Chondrocyte (in vitro differentiated cells): ENCODE measurements at places on chromosomes 1 and 21. TPM values are rescaled to one million over a fixed set of nuclear protein-coding genes. Genes with fewer than 3 reads are reported as not detected.

RIPPLY3 gene
- total RNA-seq = 0.21 to 0.37 TPM in 2 of 3 replicates, not detected in the other

S100A14 gene
- total RNA-seq = not detected in 3 replicates

KCNK1 gene
- total RNA-seq = 0.24 to 0.37 TPM (median 0.31 TPM) in 3 replicates

TRIM33 gene
- 24.0 to 28.7 TPM (median 24.0 TPM) in 3 replicates for total RNA-seq

WNT3A gene
- total RNA-seq = not detected in 3 replicates

RAB42 gene
- total RNA-seq = 1.3 to 2.6 TPM (median 2.3 TPM) in 3 replicates

CHI3L1 gene
- not detected in 3 replicates for total RNA-seq

OR2T29 gene
- total RNA-seq = not detected in 3 replicates

FAM151A gene
- not detected in 3 replicates for total RNA-seq

CLCNKB gene
- 0.57 to 0.69 TPM in 2 of 3 replicates, not detected in the other for total RNA-seq

ACBD6 gene
- 43.1 to 55.0 TPM (median 43.4 TPM) in 3 replicates for total RNA-seq

FCRLB gene
- 0.28 to 0.35 TPM in 2 of 3 replicates, not detected in the other for total RNA-seq

FLG gene
- not detected in 3 replicates for total RNA-seq

CNN3 gene
- 188 to 250 TPM (median 242 TPM) in 3 replicates for total RNA-seq

ALPL gene
- total RNA-seq = 17.6 to 37.0 TPM (median 19.2 TPM) in 3 replicates

TNFRSF14 gene
- 0.95 to 2.5 TPM (median 1.1 TPM) in 3 replicates for total RNA-seq

CLDN14 gene
- total RNA-seq = not detected in 3 replicates

TNNI3K gene
- 0.67 to 1.0 TPM in 2 of 3 replicates, not detected in the other for total RNA-seq

C1orf210 gene
- total RNA-seq = not detected in 3 replicates

CD2 gene
- not detected in 3 replicates for total RNA-seq

CFHR2 gene
- not detected in 3 replicates for total RNA-seq

RUNX3 gene
- 1.8 to 2.9 TPM in 2 of 3 replicates, not detected in the other for total RNA-seq

PTPN22 gene
- total RNA-seq = not detected in 3 replicates
